Activated T-helper 1 cell treated with anti-CD3 and anti-CD28 coated beads, Interleukin-2, amount 50 U/mL, for 16 hours (primary cell): ENCODE measurements at places on chromosomes 6 and 20.

GRCh38 chr6:26059941-26060340 is 27.3 kb upstream of the HFE start:
- DNase-seq = no peak

- DNase-seq = peak; percentile 51
Measured at GRCh38 chr6:25070547-25071366, 135.0 kb upstream of the RIPOR2 start.

GRCh38 chr6:90860822-90861601 is 274.1 kb upstream of the MAP3K7 start:
- DNase-seq = no peak

DNA sequence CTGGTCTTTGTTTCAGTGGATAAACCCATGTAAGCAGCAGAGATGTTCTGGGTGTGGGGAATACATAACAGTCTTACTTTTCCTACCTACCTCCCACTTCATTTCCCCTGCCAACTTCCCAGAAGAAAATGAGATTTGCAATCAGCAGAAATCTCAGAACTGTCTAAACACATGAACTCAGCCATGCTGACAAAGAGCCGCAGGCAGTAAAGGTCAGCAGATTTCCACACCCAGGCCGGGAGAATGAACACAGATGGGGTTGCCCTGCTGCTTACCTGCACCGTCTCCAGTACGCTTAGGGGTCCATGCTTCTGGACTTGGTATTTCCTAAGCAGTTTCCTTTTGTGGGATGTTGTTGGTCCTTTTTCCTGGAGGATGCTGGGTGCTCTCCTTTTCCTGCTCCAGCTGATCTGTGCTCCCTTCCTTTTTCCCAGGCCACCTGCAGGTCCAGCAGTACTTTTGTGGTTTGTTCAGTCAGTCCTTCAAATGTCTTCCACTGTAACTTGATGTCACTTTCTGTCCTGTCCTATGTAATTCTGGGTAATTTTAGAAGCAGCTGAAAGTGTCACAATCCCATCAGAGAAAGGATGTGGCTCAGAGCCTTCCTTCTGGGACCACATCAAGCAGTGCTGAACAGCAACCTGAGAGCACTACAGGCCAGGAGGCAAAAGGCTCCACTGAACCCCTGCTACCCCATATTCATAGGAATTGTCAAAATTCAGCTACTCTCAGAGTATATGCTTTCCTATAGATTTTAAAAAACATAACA is 129.0 kb downstream of the CEP57L1 start:
- DNase-seq = no peak

GRCh38 chr6:56541030-56541600 is 101.6 kb downstream of the DST start:
- no peak for DNase-seq

DNA sequence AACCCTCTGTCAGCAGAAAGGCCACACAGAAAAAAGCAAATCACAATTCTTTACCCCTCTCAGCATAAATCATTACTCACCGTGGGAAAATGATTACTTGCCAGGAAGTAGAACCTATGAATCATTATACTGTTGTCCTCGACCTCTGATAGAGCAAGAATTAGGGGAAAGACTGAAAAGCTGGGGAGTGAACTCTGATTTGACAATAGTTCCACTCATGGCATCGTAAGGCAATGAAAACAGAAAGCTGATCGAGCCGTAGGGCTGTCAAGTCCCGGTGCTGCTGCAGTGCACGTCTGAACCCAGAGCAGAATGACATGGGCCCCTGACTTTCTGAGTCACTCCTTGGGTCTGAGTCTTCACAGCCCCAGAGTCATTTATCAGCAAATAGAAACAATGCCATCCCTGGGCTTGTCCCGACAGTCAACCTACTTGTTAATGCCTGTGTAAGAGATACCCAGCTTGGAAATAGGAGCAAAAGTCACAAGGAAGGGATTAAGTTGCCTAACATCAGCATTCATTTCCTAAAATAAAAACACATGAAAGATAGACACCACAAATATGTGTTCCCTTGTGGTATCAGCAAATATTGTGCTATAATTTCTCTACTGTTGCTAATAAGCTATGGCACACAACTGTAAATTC is 224.8 kb upstream of the MARCKS start:
- DNase-seq = peak; percentile 9

DNA sequence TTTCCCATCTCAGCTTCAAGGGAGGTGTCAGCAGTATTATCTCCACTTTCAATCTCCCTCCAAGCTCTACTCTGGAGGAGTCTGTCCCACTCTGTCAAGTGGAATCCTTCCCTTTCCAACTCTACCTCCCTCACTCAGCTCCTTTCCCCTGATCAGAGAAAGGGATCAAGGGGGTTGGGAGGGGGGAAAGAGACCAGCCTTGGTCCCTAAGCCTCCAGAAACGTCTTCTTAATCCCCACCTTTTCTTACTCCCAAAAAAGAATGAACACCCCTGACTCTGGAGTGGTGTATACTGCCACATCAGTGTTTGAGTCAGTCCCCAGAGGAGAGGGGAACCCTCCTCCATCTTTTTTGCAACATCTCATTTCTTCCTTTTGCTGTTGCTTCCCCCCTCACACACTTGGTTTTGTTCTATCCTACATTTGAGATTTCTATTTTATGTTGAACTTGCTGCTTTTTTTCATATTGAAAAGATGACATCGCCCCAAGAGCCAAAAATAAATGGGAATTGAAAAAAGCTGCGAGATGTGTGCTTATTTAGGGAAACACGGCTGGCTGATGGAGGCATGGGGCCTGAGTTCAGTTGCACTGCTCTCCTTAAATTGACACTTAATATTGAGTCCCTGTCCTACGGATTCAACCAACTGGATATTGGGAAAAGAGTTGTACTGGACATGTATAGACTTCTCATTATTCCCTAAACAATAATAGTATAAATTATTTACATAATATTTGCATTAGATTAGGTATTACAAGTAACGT is 4.9 kb downstream of the TUBB start:
- DNase-seq = no peak

DNA sequence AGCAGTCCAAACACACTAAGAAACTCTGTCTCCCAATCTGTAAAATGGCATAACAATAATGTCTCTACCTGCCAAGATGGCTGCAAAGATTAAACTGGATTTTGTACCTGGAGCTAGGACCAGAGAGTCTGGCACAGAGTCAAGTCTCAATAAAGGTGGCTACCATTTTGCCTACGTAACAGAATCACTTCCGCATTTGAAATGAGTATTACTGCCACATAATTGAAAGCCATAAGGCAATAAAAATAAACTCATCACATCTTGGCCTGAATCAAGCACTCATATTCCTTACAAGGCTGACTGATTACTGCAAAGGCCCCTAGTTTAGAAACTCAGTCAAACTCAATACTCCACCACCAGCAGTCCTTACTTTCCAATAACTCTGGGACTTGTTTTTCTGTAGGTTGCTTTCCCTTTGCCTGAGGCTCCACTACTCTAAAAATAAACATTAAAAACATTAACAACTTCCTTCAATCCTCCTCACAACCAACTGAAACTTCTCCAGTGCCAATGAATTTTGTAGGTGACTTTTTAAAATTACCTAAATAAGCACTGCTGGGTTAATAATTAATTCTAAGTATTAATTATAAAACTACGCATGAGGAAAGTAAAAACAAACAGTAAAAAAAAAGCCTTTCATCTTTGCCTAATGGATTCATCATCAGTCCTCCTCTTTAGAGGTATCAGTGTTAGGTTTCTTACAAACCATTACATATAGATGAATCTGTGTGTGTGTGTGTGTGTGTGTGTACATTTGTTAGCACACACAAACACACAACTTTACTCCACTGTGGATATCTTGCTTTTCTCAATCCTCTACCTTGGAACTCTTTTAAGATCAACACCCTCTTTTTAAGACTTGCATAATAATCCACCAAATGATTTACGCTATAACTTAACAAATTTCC is 3.7 kb downstream of the KIF16B start:
- no peak for DNase-seq

- no peak for DNase-seq
Measured at GRCh38 chr6:19369785-19370184, 467.4 kb upstream of the ID4 start.

DNA sequence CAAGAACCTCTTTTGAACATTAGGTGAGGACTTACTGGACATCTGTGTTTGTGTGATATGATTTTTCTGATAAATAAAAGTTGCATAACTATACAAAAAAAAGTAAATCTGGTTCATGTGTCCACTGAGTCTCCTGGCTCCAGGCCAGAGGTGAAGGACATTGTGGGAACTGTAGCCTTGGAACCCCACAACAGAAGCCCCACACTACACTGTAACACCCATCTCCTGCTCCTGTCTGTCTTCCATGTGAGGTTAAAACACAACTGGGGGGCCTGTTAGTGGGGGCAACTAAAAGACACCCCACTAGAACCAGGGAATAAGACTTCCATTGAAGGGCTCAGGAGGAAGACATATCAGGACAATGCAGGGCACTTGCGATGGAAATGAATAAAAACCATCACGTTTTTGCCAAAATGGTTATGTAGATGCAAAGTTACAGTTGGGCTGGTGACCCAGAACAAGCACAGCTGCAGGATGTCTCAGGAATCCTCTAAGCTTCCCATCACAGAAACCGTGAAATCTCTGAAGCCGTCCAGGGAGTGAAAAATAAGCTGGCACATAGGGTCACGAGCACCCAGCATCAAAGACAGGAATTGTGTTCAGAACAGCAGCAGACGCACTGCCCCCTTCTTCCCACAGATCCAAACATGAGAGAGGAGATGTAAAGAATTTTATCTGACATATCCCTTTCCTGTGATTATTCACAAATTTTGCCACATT is 36.7 kb upstream of the PCSK2 start:
- no peak for DNase-seq

DNA sequence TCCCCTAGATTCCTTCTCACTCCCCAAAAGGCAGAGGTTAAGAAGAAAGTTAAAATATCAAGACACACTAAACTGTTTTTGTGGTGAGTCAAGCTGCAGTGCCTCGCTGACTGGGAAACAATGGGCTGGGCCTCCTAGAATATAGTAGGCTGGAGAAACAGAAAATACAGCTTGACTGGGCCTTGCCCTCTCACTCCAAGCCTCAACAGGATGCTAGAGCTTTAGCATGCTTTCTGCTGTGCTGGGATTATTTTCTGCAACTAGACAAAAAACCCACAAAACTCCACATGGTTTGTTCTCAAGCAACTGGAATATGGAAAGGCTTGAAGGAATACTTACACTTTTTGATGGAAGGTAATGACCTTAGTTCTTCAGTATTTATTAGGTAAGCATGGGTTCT is 27.9 kb downstream of the FOXO3 start:
- no peak for DNase-seq

DNA sequence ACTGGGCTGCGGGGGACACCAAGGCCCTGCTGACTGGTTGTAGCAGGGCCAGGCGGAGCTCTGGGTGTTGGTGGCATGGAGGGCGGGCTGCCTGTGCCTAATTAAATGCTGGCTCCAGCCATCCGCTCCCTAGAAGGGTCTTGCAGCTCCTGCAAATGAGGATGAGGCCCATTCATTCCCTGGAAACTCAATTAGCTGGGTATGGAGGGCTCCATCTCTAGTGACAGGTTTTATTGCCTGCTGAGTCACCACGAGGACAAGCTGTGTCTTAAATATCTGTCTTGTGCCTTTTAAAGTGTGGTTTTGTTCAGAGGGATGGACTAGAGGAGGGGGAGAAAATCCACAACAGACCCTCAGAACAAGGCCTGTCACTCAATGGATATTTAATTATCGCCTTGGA is 60.9 kb downstream of the SULF2 start:
- DNase-seq = no peak
